ENCODE measurements at places on chromosomes 4 and X.
A peak's percentile ranks its signal among the peaks of the same experiment; 100 is the strongest.

DNA sequence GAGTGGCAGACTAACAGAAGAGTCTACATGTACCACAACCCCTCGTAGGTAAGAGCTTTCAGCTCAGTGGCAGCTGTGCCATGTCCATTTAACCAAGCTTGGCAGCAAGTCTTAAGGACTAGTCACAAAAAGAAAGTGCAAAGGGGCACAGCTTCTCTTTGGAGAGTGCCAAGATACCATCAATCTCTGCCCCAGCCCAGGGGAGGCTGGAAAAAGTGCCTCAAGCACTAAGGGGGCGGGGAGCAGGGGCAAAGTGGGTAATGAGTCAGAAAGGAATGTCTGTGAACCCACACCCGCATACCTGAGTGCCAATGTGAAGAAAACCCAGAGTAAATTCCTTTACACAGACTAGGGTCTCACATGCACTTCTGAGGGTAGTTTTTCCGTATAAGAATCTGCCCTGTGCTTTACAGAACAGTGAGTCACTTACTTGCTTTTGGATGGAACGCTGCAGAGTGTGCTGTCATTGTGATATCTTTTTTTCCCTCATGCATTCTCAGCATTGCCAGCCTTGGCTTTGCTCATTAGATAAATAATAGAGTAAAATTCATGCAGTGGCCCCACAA is 219.8 kb downstream of the ZNF674 start:
- DNase-seq: no peak

- no peak for DNase-seq
Measured at GRCh38 chr4:57064811-57065711, 45.1 kb downstream of the IGFBP7 start.

- no peak for DNase-seq
Measured at GRCh38 chr4:17060230-17060629, 161.8 kb upstream of the LDB2 start.

DNA sequence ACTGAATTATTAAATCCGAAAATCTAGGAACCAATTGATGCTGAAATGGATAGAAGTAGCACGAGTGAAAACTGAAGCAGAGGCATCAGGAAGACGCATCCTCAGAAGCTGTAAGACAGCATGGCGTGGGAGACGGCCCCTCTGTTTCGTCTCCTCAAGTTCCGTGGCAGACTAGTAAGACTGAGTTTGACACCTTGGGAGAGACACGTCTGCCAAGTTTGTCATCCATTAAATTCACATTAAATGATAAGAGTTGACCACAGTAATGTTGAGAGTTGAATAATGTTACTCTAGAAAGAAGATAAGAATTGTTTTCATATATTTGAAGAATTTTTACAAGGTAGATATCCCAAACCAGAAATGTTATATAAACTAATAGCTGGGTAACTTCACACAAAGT is 736.1 kb upstream of the FRG1 start:
- no peak for DNase-seq

- DNase-seq: no peak
Measured at GRCh38 chr4:18082236-18082635, 60.7 kb upstream of the LCORL start.

DNA sequence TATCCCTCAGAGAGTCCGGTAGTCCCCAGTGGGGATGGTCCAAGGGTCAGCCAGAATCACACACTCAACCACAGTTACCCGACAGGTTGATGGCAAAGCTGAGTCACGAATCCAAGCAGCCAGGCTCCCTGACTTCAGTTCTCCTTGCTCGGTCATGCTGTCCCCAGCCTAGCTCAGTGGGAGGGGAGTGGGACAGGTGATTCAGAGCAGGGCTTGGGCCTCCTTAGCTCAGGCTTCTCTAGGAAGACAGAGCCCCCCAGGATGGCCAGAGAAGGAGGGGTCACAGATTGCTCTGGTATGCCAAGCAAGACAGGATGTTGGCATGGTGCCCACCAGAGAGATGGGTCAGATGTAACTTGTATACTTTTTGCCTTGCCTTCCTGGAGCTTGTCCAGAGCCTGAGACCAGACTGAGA is 66.5 kb downstream of the EFNB1 start:
- DNase-seq: peak; percentile 48

DNA sequence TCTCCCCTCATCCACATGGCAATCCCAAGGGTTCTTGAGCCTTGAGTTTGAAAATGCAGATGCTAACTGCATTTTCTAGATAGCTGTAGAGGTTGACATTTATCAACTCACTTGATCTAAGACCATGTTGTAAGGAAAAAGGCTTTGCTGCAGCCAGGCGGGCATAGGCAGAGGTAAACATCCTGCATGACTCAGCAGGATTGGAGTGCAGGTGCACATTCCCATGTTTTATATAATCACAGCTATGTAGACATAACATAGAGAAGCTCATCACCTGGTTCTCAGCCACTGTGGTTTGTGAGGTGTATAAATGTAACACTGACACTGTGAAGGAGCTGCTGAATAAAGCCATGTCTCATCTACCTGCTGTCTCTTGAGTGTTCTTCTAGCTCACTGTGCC is 62.3 kb upstream of the PDE5A start:
- DNase-seq: no peak

DNA sequence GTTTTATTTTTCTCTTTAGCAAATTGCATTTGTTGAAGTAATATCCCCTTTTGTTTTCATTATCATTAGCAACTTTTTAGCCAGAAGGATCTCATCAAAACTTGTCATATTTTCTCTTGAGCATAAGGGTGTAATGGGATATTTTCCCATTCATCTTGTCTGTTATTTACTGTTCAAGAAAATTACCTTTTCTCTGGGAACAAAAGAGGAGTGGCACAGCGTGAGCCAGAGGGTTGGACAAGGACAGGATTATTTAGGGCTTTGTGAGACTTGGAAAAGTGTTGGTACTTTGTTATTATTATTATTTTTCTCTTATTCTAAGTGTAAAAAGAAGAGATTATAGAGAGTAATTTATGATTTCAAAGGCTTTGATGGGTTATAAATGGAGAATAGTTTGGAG is 135.9 kb downstream of the PRKX start:
- no peak for DNase-seq

- DNase-seq: no peak
Measured at GRCh38 chr4:138039010-138039409, 203.1 kb downstream of the SLC7A11 start.

- DNase-seq: no peak
Measured at GRCh38 chrX:149205937-149206336, 299.2 kb downstream of the IDS start.

DNA sequence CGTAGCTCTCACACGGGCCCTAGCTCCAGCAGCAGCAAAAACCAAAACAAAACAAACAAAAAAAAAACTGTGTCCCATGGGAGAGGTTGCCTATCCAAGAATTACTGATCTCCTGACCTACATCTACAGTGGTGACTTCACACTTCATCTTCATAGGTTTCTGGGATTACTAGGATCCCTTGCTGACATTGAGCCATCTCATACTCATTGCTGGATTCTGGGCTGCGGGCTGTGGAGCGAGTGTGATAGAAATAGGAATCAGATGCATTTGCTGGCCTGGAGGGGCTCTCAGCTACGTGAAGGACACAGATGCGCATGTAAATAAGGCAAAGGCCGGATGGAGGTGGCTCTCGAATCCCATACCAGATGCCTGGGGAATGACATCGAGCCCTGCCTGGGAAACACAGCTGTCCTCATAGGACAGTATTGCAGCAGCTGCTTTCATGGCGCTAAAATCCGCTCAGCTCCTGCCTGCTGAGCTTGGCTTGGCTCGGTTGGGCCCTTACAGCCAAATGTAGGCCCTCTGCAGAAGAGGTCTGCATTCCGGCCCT is 41.7 kb downstream of the CNGA2 start:
- peak; percentile 79 for DNase-seq

DNA sequence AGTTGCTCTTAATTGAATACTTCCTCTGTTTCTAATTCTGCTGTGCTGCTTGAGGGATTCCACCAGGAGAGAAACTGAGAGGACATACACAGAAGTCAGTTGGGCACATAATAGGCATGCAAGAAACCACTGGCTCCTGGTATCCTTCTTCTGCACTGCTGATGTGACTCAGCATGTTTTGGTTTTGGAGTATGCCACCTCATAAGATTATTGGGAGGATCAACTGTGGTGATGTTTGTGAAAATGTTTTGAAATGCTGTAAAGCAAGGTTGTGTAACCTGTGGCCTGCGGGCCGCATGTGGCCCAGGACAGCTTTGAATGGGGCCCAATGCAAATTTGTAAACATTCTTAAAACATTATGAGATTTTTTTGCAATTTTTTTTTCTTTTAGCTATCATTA is 119.6 kb downstream of the GATB start:
- DNase-seq: no peak

GRCh38 chrX:100083211-100083610 is 326.9 kb downstream of the PCDH19 start:
- DNase-seq: no peak

- DNase-seq: no peak
Measured at GRCh38 chrX:81662381-81662780, 460.5 kb downstream of the SH3BGRL start.

DNA sequence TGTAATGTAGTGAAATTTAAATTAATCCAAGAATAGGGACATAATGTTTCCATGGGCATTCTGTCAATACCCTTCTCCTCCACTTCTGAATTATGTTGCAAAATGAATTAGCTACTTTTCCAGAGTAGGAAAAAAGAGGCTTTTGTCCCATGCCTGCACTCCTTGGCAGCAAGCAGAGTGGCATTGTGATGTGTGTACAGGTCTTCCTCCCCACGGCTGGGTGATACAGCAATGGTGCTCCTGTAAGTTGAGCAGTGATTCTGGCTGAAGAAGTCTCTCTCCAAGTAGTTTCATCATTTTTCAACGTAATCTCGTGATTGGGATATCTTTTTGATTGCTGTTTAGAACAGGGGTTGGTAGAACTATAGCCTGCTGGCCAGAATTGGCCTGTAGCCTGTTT is 59.9 kb downstream of the KIT start:
- DNase-seq: no peak

GRCh38 chr4:106364282-106364681 is 4.3 kb downstream of the GIMD1 start:
- no peak for DNase-seq

GRCh38 chr4:153082322-153083301 is 121.6 kb upstream of the TRIM2 start:
- no peak for DNase-seq

DNA sequence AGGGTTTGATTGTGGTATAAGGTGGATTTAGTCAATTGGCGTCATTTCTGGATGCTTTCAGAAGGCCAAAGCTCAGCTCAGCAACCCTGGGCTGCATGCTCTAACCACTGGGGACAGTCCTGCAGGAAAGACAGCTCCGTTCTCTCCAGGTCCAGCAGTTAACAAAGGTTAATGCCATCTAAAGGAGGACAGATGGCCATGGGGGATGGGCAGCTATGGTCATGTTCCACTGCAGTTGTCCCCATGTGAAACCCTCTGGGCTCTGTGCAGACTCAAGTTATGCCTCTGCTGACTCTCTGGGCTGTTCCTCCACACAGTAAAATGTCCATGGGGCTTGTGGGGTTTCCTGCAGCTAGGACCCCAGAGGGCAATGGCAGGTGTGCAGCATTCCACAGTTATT is 562.1 kb upstream of the ADGRL3 start:
- DNase-seq: no peak

GRCh38 chr4:3111461-3111860 is 37.0 kb downstream of the HTT start:
- DNase-seq: no peak

- DNase-seq: no peak
Measured at GRCh38 chr4:1408418-1408817, 2.2 kb upstream of the NKX1-1 start.

- no peak for DNase-seq
Measured at GRCh38 chr4:186787536-186787935, 63.9 kb upstream of the FAT1 start.

GRCh38 chrX:133783274-133783673 is 202.1 kb downstream of the GPC3 start:
- no peak for DNase-seq

DNA sequence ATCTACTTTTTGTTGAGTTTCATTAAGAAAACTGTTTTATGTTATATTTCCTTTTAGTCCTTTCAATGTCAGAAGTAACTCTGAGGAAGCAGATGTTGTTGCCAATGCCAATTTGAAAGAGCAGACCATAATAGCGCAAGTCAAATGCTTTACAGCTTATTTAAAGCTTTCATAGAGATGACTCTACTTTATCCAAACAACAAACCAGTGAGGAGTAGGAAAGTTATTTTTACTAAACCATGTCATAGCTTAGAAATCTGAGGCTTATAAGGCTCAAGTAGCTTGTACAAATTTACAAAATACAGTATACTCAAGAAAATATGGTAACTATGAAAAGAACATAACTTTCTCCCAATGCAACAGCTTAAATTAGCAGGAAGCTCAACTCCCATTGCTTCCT is 40.1 kb upstream of the SPOCK3 start:
- no peak for DNase-seq

DNA sequence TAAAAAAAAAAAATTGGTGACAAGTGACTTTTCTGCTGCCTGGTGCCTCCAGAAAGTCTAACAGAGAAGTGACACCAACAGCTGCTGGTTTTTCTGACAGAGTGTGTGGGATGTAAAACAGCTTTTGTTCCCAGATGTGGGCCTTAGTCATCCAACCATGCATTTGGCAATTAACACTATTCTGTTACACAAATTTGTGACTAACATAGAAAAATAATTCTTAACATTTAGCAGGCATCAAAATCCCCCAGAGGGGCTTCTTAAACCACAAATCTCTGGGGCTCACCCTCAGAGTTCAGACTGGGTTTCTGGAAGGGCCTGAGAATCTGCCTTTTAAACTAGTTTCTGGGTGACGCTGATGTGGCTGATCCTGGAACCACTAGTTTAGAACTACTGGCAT is 100.5 kb upstream of the PCDH7 start:
- DNase-seq: no peak

DNA sequence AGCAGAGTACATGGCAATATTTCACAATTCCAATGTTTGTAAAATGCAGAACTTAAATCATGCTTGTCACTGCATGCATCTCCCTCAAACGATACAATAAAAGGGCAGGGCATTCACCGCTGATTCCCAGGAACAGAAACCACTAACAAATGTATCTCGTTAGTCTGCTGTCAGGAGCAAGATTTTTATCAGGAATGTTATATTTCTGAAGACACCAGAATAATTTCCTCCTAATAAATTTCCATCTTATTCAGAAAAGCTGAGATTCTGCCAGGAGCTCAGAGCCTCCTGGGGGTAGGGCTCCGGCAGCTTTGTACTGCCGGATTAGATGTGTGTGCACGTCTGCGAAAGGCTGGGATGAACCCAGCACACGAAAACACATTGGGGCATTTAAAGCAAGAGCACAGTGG is 54.0 kb upstream of the LDB2 start:
- no peak for DNase-seq

DNA sequence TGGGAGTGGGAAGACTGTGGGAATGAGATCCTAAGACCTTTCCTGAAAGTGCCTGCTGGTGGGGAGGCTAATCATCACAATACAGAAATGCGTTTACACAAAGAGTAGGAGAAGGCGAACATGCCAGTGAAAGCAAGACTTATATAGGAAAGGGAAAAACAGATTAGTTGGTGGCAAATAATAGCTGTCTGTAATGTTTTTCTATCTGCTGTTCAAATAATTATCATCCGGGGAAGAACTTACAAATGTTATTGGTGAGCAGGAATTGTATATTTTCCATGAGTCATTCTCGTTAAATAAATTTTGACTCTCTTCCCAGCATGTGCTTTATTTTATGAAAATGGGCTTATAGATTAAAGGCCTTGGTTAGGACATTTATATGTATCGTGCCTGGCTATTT is 196.5 kb downstream of the ARHGAP10 start:
- DNase-seq: no peak

All from left hindlimb (tissue), 1 donor.